Activated naive CD4-positive, alpha-beta T cell (primary cell): ENCODE measurements at places on chromosomes 4 and X.
A peak's percentile ranks its signal among the peaks of the same experiment; 100 is the strongest.

- DNase-seq: no peak
Observed at GRCh38 chr4:56118845-56119244, 170.1 kb downstream of the CEP135 start.

GRCh38 chr4:69239557-69240168 lies 25.1 kb upstream of the UGT2B11 start:
- no peak for DNase-seq

DNA sequence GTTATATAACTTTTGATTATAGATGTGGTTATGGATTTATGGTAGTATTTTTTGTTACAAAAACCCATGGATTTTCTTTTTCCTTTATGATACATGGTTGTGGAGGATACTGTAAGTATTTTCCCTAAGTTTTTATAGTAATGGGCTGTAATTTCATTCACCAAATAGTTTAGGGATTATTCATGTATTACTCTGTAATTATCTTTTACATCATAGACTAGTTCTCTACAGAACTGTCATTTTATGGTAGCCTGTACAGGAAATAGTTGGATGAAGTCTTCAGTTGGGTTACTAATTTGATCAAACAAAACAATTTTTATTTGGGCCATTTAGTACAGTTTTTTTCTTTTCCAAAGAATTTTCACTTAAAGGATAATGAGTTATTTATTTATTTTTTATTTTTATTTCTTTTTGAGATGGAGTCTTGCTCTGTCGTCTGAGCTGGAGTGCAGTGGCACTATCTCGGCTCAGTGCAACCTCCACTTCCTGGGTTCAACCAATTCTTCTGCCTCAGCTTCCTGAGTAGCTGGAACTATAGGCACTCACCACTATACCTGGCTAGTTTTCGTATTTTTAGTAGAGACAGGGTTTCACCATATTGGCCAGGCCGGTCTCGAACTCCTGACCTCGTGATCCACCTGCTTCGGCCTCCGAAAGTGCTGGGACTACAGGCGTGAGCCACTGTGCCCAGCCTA lies 42.1 kb downstream of the RBPJ start:
- DNase-seq: no peak

- no peak for DNase-seq
Observed at GRCh38 chr4:180028682-180029081, 2214.5 kb upstream of the TENM3 start.

- no peak for DNase-seq
Observed at GRCh38 chrX:41452565-41453356, 5.6 kb downstream of the NYX start.

DNA sequence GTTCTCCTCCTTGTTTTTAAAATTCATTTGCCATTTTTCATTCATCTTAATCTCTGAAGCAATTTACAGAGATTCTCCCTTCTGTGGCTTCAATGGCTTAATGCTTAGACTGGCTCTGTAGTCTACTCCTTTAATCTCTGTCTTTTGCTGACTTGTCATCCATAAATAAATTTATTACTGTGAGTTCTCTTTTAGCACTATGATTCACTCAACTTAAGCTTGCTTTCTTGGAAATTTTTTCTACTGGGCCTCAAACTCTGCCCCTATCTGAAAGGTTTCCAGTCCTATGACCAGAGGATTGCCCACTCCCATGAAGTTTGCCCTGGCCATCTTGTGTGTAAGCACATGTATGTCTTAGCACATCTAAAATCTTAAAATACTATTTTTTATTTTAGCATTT lies 251.1 kb downstream of the DCLK2 start:
- no peak for DNase-seq

GRCh38 chrX:135411893-135412292 lies 9.9 kb upstream of the SMIM10L2A start:
- DNase-seq: no peak

GRCh38 chr4:42568610-42569207 lies 88.2 kb downstream of the ATP8A1 start:
- DNase-seq: peak; percentile 29

DNA sequence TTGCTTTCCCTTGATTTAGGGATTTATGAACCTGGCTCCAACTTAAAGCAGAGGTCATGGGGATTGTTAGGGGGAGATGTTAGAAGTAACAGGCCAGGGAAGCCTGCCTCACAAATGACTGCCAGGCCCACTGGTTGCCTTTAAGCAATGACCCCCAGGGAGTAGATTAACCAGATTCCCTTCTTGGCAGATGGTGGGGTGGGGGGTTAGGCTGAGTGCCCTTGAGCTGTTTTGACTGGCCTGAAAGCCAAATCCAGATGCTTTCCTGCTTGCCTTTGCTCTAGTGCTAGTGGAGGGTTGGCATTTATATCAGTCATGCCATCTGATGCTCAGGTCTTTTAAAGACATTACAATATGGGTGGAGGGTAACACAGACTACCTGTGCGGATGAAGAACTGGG lies 128.1 kb downstream of the TMEM164 start:
- DNase-seq: no peak
